RWPE1 (cell line): ENCODE measurements at places on chromosomes 5 and 9.

DNA sequence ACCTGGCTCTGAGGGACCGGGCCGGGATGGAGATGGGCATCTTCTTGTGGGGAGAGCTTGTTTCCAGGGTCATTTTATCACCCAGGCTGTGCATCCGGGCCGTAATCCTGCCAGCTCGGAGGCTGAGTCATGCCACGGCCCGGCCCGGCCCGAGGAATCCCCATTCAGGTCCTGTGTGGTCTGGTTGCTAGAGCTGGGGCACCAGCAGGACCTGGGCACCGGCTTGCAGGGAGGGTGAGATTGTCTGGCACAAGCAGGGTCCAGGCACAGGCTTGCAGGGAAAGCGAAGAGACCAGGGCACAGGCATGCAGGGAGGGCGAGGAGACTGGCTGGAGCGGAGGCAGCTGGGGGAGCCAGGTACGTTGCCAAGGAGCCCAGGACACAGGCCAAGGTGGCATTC, 106.8 kb downstream of the RXRA start:
- DNase-seq: peak; percentile 86

GRCh38 chr5:56671571-56671970, 143.8 kb upstream of the MAP3K1 start:
- DNase-seq: no peak

DNA sequence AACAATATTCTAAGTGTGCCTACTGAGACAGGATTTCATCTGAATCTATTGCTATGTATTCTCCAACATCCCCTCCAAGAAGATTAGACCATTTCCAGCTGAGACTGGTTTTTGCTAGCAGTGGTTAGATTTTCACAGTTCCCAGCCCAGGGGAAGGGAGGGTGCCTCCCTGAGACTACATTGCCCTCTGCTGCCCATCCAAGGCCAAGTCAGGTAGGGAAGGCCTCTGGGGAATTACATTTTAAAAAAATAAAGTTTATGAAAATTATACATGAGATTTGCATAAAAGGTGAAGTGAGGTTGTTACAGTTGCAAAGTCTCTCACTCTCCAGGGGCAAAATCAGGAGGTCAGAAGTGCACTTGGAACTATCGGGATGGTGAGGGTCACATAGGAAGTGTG, 28.0 kb upstream of the SYK start:
- DNase-seq: peak; percentile 62

GRCh38 chr5:64838803-64839202, 70.1 kb downstream of the CWC27 start:
- no peak for DNase-seq

- no peak for DNase-seq
Measured at GRCh38 chr9:3331801-3332200, 194.0 kb downstream of the RFX3 start.

DNA sequence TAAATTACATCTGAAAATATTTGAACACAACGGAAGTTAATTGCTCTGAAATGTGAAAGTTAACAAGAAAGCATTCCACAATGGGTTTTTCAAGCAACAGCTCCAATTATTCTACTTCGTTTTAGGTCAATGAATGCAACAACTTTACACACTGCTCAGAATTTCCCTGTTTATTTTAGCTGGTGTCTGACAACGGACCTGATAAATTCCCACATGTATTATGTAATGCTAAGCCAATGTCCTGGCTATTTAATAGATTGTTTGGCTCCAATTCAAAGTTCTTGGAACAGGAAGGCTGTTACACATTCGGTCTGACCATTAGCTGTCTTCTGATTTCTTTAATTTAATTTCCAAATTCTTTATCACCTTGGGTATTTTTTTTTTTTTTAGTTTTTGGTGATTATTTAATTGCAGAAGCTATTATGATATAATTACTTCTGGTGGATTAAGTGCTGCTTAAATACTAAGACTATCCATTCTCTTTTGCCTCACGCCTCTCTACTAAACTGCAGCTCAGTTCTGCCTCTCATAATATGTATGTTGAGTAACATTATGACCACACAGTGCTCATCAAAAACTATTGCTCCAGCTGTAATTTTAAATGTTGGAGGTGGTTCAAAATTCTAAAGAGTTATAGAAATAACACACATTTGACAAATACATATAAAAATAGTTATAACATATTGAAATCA, 57.9 kb downstream of the MEF2C start:
- DNase-seq: no peak

DNA sequence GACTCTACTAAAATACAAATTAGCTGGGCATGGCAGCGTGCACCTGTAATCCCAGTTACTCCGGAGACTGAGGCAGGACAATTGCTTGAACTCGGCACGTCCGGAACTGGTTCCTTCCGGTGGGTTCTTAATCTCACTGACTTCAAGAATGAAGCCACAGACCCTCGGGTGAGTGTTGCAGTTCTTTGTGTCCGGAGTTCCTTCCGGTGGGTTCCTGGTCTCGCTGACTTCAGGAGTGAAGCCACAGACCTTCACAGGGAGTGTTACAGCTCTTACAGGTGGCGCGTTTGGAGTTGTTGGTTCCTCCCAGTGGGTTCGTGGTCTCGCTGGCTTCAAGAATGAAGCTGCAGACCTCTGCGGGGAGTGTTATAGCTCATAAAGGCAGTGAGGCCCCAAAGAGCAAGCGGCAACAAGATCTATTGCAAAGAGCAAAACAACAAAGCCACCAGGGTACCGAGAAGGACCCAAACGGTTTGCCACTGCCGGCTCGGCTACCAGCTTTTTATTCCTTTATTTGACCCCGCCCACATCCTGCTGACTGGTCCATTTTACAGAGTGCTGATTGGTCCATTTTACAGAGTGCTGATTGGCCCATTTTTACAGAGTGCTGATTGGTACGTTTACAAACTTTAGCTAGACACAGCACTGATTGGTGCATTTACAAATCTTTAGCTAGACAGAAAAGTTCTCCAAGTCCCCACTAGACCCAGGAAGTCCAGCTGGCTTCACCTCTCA, 28.6 kb upstream of the SLC6A19 start:
- DNase-seq: no peak

GRCh38 chr9:18806232-18807080, 226.6 kb downstream of the SAXO1 start:
- no peak for DNase-seq

GRCh38 chr5:127409246-127409917, 108.1 kb upstream of the PRRC1 start:
- DNase-seq: no peak

DNA sequence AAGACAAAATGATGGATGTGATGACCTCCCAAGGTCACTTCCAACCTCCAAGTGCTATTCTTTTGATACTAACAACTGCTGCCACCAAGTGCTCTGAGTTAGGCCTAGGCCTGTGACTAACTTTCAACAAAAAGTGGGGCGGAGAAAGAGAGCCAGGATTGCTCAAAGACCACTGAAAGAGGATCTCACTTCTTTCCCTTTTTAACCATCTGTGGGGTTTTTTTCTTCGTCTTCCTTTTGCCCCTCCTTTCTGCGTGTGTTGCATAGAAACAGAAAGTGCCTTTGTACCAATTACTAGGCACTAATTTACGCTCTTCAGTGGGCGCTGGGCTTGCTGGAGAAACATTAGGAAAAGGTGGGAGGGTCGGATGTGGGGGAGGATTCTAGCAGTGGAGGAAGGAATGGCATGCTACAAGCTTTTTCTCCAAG, 8.0 kb downstream of the KLF9 start:
- DNase-seq: no peak

DNA sequence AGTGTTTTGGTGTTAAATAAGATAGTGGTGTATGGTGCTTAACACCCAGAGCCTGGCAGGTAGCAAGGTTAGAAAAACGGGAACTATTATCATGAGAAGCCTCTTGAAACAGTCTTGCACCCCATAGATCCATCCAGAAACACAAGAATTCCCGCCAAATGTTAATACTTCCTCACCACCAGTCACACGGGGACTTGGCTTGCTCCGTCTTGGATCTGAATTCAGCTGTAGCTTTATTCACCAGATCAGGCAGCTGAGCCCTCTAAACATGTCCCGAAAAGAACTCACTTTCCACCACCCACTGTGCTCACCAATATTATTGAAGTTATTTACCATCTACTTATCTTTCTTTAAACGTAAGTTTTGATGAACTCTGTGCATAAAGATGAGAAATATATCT, 101.6 kb upstream of the PTPN3 start:
- DNase-seq: no peak
